ENCODE measurements at places on chromosomes 4 and X.

DNA sequence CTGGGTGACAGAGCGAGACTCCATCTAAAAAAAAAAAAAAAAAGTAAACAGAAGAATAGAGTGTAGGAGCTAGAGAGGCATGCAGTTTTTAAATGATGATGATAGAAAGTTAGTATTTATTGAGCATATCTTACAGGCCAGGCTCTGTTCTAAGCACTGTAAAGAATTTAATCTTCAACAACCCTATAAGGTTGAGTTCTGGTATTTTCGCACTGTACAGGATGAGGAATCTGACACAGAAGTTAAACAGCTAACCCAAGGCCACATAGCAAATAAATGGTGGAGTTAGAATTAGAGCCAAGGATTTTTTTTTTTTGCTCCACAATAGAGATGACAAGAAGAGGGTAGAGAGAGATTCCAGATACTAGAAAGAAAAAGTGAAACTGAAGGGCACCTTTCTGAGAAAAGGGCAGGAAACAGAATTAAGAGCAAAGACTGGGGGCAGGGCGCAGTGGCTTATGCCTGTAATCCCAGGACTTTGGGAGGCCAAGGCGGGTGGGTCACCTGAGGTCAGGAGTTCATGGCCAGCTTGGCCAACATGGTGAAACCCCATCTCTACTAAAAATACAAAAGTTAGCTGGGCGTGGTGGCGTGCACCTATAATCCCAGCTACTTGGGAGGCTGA lies 56.1 kb downstream of the KLHL5 start:
- no peak for DNase-seq

DNA sequence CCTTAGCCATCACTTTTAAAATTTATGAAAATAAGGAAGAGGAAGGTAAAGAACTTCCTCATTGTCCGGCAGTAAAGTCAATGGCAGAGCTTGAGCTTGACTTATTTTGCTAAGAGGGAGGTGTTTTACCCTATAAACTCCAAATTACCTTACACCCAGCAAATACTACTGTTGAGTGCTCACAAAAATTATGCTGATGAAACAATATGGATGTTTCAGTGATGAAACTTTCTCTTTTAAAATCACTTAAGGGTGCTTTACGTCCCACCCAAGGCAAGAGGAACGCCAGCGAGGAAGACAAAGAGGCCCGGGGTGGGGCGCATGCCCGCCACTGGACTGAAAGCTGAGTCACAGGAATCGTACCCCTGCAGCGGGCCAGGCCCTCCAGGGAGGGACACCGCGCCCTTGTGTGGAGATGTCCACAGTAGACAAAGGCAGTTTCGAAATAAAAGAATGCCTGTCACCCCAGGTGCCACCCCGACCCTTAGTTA lies 560 bp upstream of the TMSB4X start:
- no peak for DNase-seq

GRCh38 chrX:123871309-123871708 lies 11.5 kb downstream of the XIAP start:
- no peak for DNase-seq

DNA sequence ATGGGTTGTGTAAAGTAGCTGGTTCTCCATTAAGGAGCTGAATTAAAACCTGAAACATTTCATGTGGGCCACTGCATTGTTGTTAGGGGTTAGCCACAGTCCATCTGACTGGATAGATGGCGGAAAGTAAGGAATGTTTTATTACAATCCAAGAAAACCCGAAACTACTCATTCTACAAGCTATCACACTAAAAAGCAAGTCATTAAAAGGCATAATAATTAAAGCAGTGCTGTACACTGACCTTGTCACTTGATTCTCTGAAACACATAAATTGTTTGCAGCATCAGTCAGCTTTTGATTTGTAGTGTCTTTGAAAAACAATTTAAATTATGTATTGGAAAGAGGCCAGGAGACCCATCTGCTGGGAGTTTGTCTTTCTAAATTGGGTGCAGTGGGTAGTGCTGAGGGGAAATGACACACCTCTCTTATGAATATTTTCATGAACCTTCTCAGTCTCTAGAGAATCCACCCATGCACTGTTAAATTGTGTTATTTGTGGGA lies 75.7 kb upstream of the ANK2 start:
- no peak for DNase-seq

- DNase-seq = no peak
Measured at GRCh38 chr4:52693492-52693891, 34.4 kb upstream of the USP46 start.

GRCh38 chr4:162957521-162958143 lies 209.1 kb downstream of the NAF1 start:
- DNase-seq = no peak
